Kasumi-1 (cell line): ENCODE measurements at places on chromosomes 5 and 9.

GRCh38 chr5:137627293-137627692 lies 108.6 kb downstream of the KLHL3 start:
- no peak for DNase-seq

DNA sequence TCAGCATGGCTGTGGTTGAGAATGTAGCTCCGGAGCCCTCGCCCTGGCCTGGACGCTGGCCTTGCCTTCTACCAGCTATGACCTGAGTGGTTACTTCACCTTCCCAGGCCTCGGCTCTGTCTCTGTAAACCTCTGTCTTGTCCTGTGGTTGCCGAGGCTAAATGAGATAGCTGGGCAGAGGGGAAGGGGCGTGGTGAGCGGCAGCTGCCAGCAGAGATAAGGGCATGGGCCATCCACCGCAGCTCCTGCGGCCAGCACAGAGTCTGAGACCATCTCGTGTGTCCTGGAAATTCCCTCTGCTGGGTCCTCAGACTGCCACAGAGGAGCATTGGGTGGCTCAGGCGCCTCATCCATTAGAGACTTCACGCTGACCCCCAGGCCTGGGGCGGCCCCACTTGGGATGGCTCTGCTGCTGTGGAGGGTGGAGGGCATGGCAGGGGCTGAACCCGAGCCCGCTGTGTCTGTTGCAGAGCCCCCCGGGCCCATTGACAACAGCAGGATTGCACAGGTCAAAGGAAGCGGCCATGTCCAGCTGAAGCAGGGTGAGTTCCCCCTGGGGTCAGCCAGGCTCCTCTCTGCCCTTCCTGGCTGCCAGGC lies 43.9 kb downstream of the USP20 start:
- no peak for DNase-seq

DNA sequence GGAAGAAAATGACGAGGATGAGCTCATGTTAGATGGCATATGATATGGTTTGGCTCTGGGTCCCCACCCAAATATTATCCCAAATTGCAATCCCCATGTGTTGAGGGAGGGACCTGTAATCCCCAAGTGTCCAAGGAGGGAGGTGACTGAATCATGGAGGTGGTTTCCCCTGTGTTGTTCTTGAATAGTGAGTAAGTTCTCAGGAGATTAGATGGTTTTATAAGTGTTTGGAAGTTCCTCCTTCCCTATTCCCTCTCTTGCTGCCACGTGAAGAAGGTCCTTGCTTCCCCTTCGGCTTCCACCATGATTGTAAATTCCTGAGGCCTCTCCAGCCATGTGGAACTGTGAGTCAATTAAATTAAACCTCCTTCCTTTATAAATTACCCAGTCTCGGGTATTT lies 10.1 kb downstream of the EDIL3 start:
- DNase-seq, result no peak

- peak; percentile 72 for DNase-seq
Measured at GRCh38 chr5:150159741-150160179, 4.1 kb upstream of the PDGFRB start.

- peak; percentile 75 for DNase-seq
Measured at GRCh38 chr5:138641547-138642298, 66.5 kb upstream of the HSPA9 start.

GRCh38 chr5:65390208-65390607 lies 91.5 kb downstream of the ADAMTS6 start:
- DNase-seq, result no peak

DNA sequence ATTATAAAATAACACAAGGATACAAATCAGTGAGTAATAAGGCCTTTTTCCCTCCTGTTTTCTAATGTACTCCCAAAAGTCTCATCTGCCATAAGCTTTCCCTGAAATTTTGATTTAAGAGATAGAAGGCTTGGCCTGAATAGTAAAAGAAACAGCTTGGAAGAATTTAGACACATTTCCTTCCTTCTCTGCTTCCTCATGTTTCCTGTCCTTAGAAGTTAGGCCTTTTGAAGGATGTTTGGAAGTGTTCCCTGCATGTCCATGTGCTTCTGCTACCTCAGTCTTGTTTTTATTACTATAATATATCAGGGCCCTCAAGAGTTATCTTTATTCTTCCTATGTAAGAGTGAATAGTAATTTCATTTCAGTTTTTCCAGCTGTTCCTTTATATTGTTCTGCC lies 242.7 kb downstream of the DEPDC1B start:
- no peak for DNase-seq

- DNase-seq, result peak; percentile 1
Measured at GRCh38 chr9:15354713-15355112, 47.7 kb upstream of the TTC39B start.

GRCh38 chr5:15304066-15304731 lies 195.8 kb upstream of the FBXL7 start:
- no peak for DNase-seq

DNA sequence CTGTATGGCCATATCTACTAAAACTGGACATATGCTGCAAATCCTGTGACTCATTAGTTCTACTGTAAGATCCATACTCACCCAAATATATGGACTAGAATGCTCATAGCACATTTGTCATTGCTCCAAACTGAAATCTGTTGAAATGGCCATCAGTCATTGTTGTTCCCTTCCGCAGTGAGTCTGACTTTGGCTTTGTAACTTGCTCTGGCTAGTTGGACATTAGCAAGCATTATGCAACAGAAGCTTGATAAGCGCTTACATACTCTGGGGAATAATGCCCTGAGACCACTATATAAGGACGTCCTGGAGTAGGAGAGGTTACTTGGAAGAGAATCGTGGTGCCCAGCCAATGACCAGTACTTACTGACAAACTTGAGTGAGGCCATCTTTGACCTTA lies 9.0 kb downstream of the KIAA1958 start:
- DNase-seq, result no peak

DNA sequence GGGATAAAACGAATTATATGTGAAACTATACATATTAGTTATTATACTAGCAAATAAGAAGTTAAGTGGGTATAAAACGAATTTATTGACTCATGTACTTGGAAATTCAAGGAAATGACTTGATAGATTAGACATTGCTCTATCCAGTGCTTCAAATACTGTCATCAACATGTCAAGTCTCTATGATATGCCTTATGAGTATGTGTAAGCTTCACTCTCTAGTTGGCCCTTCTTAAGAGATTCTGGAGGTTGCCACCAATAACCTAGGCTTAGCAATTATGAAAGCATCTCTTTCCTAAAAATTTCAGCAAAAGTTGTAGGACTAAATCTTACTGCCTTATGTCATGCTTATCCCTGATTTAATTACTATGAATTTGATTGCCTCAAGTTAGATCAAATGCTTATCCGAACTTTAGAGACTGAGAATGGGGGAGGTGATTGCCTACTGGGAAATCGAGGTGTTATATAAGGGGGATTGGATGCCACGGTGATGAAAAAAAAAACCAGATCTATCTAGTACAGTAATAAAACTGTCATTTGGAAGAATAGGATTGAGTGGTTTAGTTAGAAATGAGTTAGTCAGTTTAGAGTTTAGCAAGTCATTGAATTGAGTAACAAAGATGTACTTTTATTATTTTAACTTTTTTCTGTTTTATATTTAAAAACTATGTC lies 46.9 kb downstream of the CSNK1G3 start:
- DNase-seq, result no peak

DNA sequence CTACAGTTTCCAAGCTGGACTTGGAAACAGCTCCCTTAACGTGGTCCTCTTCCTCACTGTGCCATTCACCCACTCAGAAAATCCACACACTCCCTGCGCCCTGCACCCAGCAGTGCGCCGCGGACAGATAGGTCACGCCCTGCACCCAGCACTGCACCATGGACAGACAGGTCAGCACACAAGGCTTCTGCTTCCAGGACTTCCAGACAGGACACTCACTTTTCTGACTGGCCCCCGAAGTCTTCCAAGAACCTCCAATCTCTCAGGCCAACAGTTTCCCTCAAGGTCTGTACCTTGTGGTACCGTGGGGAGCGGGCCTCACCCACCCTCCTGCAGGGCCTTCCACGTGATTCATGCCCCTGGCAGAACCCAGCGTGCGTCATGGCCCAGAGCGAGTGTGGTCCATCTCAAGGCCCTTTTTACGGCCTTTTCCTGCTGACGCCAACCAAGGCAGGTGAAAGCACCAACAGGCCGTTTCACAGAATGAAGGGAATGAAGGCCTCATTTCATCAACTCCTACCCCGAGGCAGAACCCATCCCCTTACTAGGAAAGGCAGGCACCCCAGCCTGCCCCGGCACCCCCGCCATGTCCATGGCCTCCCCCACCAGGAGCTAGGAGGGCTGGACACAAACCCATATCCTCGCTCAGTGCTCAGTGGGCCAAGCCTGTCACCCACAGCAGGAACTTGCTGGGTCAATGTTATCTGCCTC lies 17.3 kb downstream of the VAV2 start:
- DNase-seq, result no peak

GRCh38 chr5:152568016-152568415 lies 162.9 kb upstream of the NMUR2 start:
- DNase-seq, result no peak

- no peak for DNase-seq
Measured at GRCh38 chr9:116162241-116162781, 8.7 kb downstream of the PAPPA start.

DNA sequence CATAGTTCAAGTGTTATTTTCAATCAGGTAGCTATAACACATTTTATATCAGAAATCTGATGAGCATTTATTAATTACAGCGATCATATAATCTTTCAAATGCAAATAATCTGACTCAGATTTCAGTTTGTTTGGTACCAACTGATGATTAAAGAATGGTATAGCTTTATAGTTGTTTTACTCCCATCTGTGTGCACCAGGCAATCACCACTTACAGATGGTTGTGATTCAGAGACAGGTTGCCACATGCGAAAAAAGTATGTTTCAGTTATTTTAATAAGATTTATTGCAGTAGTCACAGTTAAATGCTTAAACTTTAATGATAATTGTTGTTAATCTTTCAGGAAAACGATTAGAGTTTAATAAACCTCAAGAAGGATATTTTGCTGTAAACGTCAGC lies 155.1 kb upstream of the ARRDC3 start:
- no peak for DNase-seq

DNA sequence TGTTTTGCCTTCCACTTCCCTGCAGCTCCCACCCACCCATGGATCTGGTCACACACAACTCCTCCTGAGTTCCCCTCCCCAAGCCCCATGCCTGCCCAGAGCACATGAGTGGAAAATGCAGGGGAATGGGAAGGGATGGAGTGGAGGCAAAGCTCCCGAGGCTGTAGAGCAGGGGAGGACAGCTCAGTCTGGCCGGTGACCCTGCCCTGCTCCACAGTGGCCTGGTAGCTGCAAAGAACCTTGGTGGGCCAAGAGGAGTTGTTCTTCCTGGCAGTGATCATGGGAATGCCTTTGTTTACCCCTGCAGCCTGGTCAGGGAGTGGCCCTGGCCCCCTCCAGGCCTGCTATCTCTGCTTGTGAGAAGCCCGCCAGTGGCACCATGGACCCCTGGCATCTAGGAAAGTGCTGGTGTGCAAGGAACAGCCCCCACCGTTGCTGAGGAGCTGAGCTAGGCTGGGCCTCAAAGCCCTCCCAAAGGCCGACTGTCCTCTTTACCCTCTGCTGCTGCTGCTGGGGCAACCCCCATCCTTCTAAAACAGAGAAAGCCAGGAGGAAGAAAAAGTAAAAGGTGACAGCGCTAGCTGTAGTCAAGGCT lies 60.4 kb downstream of the PSD2 start:
- DNase-seq, result no peak

GRCh38 chr5:39014561-39014960 lies 59.6 kb downstream of the RICTOR start:
- no peak for DNase-seq

DNA sequence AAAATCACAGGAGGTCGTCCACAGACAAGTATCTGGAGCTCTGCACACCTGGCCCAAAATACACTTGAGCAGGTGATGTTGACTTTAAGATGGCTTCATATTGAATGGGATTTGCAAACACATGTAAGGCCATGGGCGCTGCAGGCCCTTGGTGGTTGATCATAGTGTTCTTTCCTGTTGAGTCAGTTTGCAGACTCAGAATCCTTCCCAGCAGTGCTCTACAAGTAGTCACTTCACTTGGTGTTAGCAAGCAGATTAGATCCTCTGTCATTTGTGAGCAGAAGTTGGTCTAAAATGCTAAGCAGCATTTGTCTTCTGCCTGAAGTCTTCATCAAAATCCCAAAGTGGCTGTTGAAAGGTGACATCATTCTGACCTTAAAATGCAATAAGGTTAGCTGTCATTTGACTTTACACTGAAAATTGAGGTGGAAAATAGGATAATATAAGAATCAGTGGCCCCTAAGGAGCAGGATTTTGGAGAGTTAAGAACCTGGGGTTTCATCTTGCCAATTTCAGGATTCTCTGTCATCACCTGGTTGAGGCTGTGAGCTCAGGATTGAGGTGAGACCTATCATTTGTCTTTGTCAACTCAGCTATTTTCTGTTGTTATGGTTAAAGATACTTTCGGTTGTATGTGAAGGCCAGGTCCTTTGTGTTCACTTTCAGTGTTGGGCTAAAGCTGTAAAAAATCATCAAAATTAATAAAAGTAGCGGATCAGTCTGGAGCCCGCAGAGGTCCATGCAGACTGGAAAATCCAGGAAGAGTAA lies 114.5 kb downstream of the LRRC70 start:
- DNase-seq, result no peak

GRCh38 chr5:126139773-126140172 lies 283.4 kb upstream of the GRAMD2B start:
- DNase-seq, result no peak

GRCh38 chr5:135977375-135977928 lies 22.7 kb upstream of the LECT2 start:
- peak; percentile 70 for DNase-seq

DNA sequence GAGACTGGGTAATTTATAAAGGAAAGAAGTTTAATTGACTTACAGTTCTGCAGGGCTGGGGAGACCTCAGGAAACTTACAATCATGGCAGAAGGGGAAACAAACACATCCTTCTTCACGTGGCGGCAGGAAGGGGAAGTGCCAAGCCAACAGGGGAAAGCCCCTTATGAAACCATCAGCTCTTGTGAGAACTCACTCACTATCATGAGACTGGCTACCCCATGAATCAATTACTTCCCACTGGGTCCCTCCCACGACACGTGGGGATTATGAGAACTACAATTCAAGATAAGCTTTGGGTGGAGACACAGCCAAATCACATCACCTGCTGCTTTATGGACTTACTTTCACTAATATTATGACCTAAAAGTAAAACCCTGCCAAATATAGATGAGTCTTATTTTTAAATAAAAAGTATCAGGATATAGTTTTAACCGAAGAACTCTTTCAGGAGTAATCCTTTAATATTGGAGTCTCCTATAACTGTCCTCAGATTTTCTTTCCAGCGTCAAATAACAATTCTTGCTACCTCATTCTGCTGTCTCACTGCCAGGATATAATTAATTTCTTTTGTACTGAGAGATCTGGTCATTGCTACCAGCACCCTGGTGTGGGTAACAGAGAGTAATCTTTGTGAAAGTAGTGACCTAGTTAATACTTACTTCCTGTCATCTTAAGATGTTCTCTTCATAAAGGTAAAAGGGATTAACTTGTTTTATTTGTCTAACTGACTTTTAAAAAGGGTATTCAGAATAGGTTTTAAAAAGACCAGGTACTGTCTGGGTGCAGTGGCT lies 68.6 kb downstream of the NLN start:
- DNase-seq, result no peak

DNA sequence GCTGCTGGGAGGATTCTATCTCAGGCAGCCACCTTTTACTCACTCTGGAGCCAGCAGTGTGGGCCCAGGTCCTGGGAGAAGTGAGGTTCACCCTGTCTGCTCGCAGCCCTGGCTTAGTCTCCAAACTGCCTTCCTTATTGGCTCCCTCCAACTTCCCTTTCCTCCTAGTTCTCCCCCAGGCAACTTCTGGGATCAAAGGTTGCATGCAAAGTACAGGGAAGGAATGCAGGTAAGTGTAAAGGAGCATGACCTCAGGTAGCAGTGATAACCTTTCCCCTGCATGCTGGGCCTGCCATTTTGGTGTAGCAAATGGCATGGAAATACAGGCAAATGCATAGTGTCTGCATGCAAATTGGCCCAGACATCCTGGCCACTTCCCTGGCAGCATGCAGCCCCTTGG lies 53.8 kb upstream of the ARAP3 start:
- DNase-seq, result no peak
